Iris pigment epithelial cell (primary cell): ENCODE measurements at places on chromosomes 2 and 18.

- DNase-seq = peak; percentile 76
Measured at GRCh38 chr2:38947241-38948239, 57.9 kb downstream of the ARHGEF33 start.

DNA sequence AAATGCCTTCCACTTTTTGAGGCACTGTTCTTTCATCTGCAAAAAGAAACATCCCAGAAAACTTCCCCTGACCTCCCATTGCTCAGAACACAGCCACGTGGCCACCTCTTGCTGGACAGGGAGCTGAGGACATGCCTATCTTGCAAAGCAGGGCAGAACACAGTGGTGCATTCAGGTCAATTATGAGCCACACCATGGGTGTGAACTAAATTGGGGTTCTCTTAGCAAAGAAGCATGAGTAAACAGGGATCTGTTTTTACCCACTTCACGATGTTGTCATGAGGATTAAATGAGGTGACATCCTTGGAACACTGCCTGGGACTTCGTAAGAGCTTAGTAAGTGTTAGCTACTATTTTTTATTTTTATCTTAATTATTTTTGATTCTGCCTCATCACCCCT lies 25.1 kb downstream of the BMP10 start:
- no peak for DNase-seq

- peak; percentile 9 for DNase-seq
Measured at GRCh38 chr2:190408538-190409271, 550 bp downstream of the MFSD6 start.

DNA sequence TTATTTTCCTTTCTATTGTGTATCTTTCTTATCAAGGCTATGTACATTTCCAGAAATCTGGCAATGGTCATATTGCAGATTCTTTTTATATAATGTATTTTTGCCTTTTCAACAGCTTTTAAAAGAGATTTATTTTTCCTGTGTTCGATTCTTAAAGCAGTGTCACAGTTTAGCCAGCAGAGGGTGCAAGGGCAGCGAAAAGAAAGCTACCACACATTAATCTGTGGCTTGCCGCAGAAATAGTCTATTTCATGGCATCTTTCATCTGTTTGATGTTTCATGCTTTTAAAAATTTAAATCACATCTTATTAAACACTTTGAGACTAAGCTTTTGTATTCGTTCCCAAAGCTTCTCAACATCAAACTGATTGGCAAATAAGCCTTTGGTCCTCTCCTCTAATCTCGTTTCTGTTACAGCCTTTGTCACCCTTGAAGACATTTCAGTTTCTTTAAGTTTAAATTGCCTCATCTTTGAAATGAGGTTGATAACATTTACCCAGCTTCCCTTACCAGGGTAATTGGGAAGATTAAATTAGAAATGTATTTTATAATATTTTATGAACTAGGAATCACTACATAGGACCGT lies 73.3 kb downstream of the PIK3C3 start:
- peak; percentile 48 for DNase-seq

GRCh38 chr2:174492963-174493431 lies 6.2 kb upstream of the GPR155 start:
- DNase-seq = no peak

GRCh38 chr2:16012626-16013358 lies 72.4 kb downstream of the MYCN start:
- no peak for DNase-seq

DNA sequence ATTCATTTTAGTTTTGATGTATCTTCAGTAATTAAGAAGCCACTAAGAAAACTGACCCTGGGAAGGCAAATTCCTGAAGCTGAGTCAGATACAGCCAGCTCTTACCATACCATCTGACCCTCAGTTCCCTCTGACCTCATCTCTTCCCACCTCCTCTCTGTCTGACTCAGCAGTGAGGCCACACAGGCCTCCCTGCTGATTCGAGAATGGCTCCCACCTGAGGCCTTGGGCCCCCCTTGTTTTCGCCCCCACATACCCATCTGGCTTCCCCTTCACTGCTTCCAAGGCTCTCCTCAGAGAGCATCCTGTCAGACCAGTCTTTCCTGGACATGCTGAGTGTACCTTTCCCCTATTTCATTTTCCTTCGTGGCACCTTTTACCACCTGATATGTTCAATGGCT lies 71.0 kb upstream of the CYP1B1 start:
- DNase-seq = peak; percentile 99

- peak; percentile 14 for DNase-seq
Measured at GRCh38 chr2:190582736-190583506, 48.4 kb upstream of the NEMP2 start.

GRCh38 chr2:131033786-131034121 lies 59.5 kb downstream of the FAM168B start:
- DNase-seq = no peak

DNA sequence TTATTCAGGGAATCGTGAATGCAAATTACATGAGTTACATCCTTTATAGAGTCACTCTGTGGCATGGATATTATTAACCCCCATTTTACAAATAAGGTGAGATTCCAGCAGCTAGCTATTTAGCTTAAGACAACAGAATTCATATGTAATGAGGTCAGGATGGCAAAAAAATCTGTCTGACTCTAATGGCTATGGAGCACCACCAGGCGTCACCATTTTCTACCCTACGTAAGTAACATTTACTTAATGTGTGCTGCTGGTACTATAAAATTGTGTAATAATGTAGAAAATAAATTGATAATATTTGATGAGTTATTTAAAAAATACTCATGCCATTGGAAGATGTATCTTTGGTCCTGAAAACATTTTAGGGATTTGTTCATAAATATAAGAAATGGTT lies 2040.1 kb upstream of the LRRTM1 start:
- DNase-seq = no peak
